ENCODE measurements at places on chromosomes 16 and 17. TPM values are rescaled to one million over a fixed set of nuclear protein-coding genes. Genes with fewer than 3 reads are reported as not detected.

The CD300LB gene
- total RNA-seq, result 0.49 TPM

The B9D1 gene
- total RNA-seq, result 25.3 TPM

The GLP2R gene
- total RNA-seq, result 23.5 TPM

The DLX3 gene
- total RNA-seq, result 0.26 TPM

The KREMEN2 gene
- not detected for total RNA-seq

The GPR139 gene
- total RNA-seq, result not detected

The SMIM5 gene
- total RNA-seq, result 15.5 TPM

The CNGB1 gene
- total RNA-seq, result 0.29 TPM

The CTRL gene
- 1.1 TPM for total RNA-seq

The KRT33B gene
- not detected for total RNA-seq

The CLEC3A gene
- 3.5 TPM for total RNA-seq

The VAT1L gene
- 12.2 TPM for total RNA-seq

The FOXF1 gene
- 31.0 TPM for total RNA-seq

The RNF157 gene
- total RNA-seq, result 3.3 TPM

The HOXB9 gene
- total RNA-seq, result 0.26 TPM
